NCI-H2227 treated with DMSO at 0.1 percent for 48 hours (cell line): ENCODE measurements at places on chromosomes 13 and 19.

DNA sequence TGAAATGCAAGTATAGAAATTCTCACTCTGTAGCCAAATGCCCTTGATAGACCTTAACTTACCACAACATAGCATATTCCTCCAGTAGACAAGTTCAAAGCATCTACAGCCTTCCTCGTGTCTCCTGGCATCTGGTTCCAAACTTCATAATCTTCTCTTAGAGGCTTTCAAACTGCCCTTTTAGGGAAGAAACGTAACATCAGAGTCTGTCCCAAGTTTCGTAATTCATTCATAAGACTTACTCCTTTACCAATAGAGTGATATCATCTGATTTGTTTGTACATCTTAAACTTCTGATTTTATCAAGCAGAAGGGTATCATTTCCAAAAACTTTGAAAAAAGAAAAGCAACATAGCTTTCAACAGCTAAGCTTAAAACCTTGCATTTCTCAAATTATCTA is 137.4 kb downstream of the SPRY2 start:
- DNase-seq = no peak

- DNase-seq = no peak
Measured at GRCh38 chr13:27309967-27310598, 39.5 kb downstream of the RASL11A start.

DNA sequence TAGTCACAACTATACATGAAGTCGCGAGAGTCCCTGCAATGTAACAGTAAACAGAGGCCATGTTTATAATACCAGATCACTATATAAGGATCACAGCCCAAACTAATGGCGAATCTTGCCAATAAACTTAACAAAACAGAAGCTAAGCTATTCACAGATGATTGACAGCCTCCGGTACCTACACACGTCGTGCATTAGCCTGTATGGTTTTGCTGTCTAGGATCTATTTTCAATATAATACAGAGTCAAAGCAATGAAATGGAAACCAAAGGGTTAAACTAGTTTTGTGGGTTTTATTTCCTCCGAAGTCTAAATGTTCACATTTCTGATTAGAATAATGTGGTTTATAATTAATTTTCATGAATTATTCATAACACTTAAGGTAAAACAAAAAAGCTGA is 10.1 kb downstream of the ANKRD10 start:
- DNase-seq = no peak

GRCh38 chr19:29487432-29487831 is 38.4 kb upstream of the VSTM2B start:
- no peak for DNase-seq
